ENCODE measurements at places on chromosomes 11 and 22. TPM values are rescaled to one million over a fixed set of nuclear protein-coding genes. Genes with fewer than 3 reads are reported as not detected.

Gene TRIM64C
- not detected for total RNA-seq

Gene DSCAML1
- total RNA-seq = 0.45 TPM

Gene NAALAD2
- total RNA-seq = 2.7 TPM

DNA sequence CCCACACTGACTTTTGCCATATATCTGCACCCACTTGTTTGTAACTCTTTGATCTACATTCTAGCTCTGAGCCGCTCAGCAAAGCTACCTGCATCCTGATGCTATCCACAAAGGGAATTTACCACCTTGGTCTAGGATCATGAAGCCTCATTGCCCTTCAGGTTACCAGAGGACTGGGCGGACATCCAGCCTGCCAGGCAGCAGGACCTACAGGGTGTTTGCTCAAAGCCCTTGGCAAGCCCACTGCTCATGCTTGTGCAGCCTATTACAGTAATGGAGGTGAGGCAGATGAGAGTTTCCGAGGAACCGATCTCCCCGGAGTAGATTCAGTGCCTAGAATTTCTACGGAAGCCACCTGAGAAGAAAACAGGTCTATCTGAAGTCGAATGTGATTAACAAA, 417.2 kb downstream of the OPCML start:
- no peak for DNase-seq
